ENCODE measurements at places on chromosomes 3 and 15.

DNA sequence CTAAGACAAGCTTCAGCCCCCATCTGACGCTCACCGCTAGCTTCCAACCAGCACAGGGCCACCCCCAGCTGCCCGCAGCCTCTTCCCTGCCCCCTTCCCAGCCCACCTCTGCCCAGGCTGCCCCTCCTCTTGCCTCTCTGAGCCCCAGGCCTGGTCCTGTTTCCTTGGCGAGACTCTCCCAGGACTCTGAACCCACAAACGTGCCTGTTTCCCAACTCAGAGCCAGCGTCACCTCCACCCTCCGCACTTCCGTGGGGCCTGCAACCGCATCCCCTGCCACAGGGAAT lies 35.0 kb downstream of the ZXDC start:
- no peak for DNase-seq

DNA sequence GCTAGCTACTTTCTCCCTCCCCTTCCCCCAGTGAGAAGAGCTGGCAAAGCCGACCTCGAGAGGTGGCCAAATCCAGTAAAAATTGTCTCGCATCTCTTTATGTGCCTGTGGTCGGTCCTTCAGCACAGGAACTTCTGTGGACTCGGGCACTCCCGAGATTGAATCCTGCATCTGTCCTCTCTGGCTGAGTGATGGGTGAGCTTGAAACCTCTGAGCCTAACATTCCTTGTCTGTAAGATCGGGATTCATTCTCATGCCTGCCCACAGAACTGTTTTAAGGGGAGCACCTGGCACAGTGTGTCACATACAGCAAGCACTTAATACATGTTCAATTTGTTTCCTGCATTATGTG lies 11.3 kb downstream of the CX3CR1 start:
- DNase-seq = no peak

DNA sequence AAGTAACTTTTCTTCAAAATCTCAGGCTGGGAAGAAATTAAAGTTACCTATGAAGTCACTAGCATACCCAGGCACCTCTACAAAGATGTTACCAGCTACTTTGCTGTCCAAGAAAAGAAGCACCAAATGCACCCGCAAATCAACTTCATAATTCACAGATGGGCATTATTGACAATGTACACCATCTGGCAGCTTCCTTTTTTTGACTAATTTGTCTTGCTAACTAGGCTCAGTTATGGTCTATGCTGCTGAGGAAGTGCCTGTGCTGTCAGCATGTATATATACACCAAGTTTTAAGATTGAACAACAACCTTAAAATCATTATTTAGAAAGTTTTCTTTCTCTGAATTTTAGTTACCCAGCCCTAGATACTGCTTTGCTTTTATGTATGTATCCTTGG lies 93.8 kb downstream of the NSUN3 start:
- DNase-seq = no peak

DNA sequence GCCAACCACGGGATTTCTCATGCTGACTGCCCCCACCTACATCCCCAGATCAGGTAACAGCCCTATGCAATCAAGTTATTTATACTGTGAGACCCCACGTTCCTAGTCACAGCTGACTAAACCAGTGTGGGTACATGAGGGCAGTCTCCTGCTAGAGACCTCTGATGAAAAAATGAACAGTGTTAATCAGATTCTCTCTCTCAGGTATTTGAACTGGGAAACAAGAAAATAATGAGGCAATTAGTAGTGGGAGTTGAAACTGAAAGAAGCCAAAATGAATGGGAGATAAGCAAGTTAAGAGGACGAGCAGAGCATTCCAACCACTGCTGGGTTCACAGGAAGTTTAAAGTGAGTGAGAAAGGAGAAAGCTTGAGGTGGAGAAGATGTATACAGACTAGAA lies 98.5 kb upstream of the MYO5C start:
- DNase-seq = no peak

DNA sequence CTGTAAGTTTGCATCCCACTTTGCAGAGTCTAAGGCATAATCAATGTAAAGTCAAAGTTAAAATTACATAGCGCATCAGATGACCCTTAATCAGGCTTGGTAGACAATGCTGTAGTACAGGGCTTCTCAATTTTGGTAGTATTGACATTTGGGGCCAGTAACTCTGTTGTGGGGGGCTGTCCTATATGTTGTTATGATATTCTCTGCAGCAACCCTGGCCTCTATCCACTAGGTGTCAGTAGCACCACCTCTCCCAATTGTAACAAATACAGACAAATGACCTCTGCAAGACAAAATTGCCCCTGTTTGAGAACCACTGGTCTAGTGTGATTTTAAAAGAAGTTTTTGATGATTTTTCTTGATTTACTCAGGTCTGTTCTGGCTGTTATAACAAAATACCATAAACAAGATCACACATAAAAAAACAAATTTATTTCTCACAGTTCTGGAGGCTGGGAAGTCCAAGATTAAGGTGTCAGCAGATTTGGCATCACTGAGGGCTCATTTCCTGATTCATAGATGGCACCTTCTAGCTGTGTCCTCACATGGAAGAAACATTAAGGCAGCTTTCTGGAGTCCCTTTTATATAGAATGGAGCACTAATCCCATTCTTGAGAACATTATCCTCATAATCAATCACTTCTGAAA lies 37.6 kb upstream of the SLC9A9 start:
- no peak for DNase-seq

GRCh38 chr3:133943031-133943535 lies 47.4 kb upstream of the RAB6B start:
- peak; percentile 44 for DNase-seq

GRCh38 chr15:68364660-68365035 lies 67.3 kb downstream of the ITGA11 start:
- DNase-seq = no peak

GRCh38 chr3:53287131-53287629 lies 31.4 kb upstream of the TKT start:
- DNase-seq = no peak

GRCh38 chr3:112339609-112340008 lies 6.7 kb downstream of the CD200 start:
- no peak for DNase-seq

DNA sequence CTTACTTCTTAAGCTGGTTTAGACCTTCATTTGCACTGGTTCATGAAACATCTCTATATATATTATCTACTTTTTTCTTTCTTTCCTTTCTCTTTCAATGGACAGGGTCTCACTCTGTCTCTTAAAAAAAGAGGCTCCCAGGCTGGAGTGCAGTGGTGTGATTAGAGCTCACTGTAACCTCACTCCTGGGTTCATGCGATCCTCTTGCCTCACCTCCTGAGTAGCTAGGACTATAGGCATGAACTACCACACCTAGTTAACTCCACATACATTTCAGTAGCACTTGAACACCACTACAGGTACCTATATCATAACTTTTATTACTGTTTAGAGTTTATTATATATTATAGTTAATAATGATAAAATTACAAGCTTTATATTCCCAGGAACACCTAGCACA lies 117.1 kb upstream of the UBP1 start:
- no peak for DNase-seq

GRCh38 chr3:53342353-53342752 lies 5.0 kb downstream of the DCP1A start:
- no peak for DNase-seq

GRCh38 chr3:50412231-50412754 lies 53.0 kb upstream of the TMEM115 start:
- no peak for DNase-seq

DNA sequence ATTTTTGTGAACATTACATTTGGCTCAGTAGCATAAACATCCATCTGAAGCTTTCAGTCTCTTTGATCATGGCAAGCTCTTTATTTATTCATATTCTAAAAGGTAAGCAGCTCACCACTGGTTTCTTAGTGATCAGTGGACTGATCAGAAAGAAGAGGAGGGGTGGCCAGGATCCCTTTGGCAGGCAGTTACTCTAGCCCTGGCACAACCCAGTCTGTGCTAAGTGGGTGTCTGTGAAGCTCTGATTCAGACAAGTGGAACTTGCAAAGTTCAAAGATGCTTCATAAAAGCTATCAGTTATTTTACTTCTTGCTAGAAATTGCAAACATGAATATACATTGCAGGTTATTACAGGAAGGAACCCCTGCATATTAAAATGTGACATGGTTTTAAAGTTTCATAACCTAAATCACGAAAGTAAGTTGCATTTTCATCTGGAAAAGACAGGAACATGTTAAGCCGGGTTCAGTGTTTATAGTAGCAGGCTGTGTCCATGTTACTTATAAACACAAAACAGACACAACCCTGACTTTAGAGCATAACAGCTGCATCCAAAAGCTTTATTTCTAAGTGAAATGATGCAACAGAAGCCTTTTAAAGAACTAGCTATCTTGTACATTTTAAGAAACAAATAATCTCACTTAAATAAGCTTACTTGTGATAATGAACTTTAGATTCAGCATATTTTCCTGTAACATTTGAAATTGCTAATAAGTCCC lies 785.3 kb downstream of the MCTP2 start:
- no peak for DNase-seq

- DNase-seq = no peak
Measured at GRCh38 chr3:15079091-15079490, 14.0 kb upstream of the MRPS25 start.

- DNase-seq = no peak
Measured at GRCh38 chr3:134840459-134840858, 45.4 kb downstream of the EPHB1 start.
